AG10803 (cell line): ENCODE measurements at places on chromosomes 6 and 20.

GRCh38 chr6:56155634-56156141, 91.7 kb downstream of the COL21A1 start:
- no peak for DNase-seq

DNA sequence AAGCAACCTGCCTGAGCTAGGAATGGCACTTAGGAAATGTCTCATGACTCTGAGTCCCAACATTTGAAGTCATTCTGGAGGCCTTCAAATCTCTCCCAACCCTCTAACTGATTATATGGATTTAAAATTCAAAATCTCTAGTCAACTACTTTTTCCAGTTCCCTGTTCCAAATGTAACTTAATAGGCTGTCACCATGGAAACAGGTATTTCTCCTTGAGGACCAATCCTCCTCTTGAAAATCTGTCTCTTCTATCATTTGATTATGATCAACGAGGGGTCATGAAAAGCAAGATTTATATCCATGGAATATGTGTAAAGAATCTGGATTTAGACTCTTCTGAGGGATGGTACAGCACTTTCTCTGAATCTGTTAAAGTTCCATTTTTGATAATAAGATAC, 127.3 kb upstream of the DTNBP1 start:
- no peak for DNase-seq

DNA sequence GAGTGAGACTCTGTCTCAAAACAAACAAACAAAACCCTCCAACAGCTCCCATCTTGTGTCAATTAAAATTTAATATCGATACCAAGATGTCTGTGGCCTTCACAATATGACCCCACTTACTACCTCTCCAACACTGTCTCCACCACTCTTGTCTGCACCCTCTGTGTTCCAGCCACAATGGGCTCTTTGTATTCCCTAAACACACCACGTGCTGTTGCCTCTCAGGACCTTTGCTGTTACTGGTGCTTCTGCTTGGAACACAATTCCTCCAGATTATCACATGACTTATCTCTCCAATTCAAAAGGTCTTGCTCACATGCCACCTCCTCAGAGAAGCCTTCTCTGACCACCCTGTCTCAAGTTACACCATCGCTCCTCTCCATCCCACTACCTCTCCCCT, 6.0 kb upstream of the HCK start:
- DNase-seq: no peak

GRCh38 chr6:39425346-39426072, 103.0 kb upstream of the KCNK16 start:
- DNase-seq: no peak

DNA sequence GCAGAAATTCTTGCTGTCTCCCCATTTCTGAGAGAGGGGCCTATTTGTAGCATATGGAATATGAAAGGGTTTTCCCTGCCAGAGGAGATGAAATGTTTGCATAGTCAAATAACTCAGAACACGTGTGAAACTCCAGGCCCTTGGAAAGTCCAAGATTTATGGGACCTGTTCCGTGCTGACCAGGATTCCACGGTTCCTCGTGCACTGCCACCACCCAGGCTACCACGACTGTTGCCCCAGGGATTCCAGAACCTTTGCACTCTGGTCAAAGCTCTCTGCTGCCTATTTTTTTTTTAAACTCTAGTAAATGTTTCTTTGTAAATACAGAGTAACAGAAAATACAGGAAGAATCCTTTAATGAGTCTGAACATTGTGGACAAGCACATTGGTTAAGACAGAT, 35.0 kb downstream of the MYLK4 start:
- DNase-seq: no peak

- DNase-seq: no peak
Measured at GRCh38 chr6:128343706-128344105, 176.7 kb downstream of the PTPRK start.

- peak; percentile 34 for DNase-seq
Measured at GRCh38 chr6:42509256-42509655, 54.6 kb upstream of the UBR2 start.

DNA sequence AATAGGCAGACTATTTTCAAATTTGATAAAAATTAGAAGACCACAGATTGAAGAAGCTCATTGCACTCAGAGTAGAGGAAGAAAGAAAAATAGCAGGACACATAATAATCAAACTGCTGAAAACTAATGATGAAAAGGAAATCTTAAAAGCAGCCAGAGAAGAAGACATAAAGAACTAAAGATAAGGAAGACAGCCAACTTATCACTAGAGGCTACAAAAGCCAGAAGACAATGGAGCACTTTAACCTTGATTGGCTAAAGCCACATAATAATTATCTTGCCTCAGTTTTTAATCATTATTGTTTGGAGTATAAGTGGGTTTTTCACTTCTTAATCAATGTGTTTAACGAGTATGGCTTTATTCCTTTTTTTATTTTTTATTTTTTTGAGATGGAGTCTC, 397.6 kb downstream of the RNF144B start:
- DNase-seq: no peak

GRCh38 chr6:79676785-79677736, 45.9 kb downstream of the SH3BGRL2 start:
- DNase-seq: no peak
